ENCODE measurements at places on chromosomes 6 and 20.

GRCh38 chr6:151577257-151577656 is 83.4 kb downstream of the CCDC170 start:
- DNase-seq: no peak

GRCh38 chr6:22113026-22113766 is 183.6 kb downstream of the PRL start:
- no peak for DNase-seq

DNA sequence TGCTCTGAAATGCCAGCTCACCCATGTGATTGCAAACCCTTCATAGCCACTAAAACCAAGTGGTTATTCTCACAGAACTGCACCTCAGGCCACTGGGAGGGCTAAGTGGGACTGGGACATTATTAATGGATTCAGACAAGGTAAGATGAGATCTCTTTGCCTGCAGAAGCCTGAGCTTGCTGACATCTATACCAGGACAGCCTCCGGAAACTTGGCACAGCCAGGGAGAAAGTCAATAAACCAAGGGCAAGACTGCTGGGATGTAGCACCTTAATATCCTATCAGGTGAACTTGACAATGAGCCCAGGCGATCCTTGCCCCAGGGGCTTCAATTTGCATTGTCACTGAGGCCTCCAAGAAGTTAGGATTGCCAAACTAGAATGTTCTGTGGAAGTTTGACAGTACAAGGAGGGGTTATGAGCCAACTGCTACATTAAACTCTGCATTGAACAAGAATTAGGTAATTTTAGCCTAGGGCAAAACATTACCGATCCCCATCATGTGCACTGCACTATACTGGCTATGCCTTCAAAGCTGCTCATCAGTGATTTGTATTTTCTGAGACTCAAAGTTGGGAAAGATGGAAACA is 60.1 kb upstream of the RALGAPA2 start:
- no peak for DNase-seq

GRCh38 chr20:16864069-16864468 is 115.9 kb downstream of the OTOR start:
- DNase-seq: no peak
